ENCODE measurements at places on chromosomes 3 and 15.
A peak's percentile ranks its signal among the peaks of the same experiment; 100 is the strongest.

DNA sequence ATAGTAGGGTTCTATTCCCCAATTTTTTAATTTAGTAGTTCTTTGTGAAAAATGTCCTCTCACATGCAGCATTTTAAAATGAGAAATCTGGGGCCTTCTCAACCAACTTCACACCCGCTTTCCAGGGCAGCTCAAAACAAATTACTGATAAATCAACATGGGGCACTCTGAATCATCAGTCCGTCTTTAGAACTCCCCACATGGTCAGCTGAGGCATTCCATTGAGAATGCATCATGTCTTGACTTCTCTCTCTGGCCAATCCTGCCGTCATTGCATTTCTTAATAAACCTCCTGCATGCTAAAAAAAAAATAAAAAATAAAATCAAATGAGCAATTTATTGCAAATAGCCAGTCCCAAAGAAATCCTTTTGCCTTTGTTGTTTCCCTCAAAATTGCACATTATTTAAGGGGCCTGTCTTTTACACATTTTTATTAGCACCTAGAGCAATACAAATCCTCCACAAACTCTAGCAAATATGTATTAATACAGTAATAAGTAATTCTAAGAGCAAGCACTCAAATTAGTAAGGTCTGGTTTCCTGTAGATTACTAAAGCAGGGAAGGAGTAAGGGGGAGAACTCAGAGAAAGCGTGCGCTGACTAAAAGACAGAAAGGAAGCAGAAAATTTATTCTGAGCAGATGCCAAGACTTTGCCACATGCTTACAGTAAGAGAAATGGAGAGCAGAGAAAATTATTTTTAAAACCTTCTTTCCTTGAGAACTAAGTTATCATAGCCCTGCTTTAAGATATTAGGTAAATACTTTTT is 175.7 kb downstream of the TNIK start:
- peak; percentile 73 for DNase-seq

- no peak for DNase-seq
Measured at GRCh38 chr3:63920001-63920400, 7.8 kb upstream of the SCAANT1 start.

DNA sequence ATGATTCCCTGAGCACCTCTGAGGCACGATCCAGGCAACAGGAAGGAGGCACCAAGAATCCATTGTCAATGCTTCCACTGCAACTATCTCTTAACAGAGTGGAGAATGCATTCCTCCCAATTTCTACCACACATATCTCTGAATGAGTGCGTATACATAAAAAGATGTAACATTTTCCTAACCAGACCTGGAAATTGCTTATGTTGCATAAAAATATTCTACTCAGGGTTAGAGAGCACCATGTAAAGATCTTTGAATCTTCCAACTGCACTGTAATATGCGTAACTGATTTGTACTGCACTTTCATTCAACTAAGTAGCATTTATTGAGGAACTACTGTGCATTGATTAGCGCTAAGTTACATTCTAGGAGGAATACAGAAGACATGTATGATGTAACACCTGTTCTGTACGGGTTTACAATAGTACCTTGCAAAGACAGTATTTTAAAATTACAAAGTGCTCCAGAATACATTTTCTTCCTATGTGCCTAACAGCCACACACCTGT is 237.8 kb downstream of the EBLN2 start:
- no peak for DNase-seq

DNA sequence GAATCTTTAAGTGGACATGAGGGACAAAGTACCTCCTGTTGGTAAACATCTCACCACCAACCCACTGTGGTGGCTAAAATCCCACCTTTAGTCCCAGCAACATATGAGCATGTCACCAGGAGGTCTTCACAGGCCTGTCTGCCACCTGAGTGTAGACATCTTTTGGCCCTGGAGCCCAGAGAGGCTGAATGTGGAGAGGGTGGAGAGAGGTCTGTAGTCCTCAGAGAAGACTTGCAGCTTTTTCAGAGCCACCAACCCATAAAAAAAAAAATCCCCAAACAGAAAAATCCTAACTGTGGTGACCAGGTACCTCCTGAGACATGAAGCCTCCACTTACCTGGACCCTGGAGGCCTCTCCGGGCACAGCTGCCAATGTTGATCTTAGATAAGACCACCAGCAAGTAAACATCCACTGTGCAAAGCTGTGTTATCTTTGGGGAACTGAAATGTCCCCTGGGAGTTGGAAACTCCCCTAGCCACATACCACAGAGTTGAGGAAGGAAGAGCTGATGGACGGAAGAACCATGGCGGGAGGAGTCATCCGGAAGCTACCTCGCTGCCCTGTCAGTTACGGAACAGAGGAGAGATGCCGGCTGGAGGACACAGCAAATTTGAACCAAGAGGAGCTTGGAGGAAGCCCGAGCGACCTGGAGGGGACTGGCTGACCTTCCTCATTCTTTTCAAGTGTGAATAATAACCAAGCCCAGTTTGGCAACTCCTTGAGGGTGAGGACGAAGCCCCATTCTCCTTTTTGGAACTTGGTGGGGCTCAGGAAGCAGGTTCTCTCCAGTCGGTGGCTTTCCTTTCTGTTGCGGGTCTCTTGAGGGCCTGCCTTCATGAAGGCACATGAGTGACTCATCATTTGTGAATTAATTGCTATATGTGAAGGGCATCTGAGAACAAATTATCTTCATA is at the start of gene GHRL:
Gene GHRL, minus strand, starts transcription at position 443 of the 915 bp plus-strand sequence. CDS start 2,767 bp downstream, outside the sequence.
- DNase-seq, result no peak

GRCh38 chr3:13219902-13220296 is 146.7 kb upstream of the IQSEC1 start:
- DNase-seq, result no peak

DNA sequence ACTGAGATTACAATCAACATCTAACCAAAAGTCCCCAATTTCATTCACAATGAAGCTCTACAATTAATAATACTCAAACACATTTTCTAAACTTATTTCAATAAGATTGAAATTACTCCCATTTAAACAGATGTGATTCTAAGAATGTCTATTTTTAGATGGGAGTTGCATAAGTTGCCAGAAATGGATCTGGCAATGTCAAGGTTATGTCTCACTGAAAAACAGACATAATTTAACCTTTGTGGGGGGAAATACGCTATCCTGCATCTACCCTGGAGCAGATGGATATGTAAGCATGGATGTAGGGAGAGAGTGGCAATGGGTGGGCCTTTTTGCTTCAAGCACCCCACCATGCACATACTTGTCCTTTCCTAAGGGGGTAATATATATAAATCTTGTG is 6.7 kb upstream of the EIF1B start:
- no peak for DNase-seq

- no peak for DNase-seq
Measured at GRCh38 chr3:14133188-14133800, 8.4 kb downstream of the TMEM43 start.

DNA sequence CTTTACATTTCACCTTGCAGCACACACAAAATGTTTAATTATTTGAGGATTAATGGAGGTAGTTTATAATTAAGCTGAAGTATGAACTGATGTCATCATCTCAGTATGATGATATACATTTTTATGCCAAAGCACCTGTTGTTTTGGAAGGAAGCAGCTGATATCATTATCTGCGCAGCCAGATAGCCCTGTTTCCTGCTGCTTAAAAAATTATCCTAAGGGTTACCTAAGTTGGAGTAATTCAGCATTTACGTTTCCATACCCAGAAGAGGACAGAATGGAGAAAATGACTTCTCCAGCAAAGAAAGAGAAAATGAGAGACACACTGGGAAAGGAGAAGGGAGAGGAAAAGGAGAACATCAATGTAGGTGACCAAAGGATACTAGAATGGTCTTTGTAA is 370.3 kb upstream of the PLSCR5 start:
- DNase-seq, result no peak

DNA sequence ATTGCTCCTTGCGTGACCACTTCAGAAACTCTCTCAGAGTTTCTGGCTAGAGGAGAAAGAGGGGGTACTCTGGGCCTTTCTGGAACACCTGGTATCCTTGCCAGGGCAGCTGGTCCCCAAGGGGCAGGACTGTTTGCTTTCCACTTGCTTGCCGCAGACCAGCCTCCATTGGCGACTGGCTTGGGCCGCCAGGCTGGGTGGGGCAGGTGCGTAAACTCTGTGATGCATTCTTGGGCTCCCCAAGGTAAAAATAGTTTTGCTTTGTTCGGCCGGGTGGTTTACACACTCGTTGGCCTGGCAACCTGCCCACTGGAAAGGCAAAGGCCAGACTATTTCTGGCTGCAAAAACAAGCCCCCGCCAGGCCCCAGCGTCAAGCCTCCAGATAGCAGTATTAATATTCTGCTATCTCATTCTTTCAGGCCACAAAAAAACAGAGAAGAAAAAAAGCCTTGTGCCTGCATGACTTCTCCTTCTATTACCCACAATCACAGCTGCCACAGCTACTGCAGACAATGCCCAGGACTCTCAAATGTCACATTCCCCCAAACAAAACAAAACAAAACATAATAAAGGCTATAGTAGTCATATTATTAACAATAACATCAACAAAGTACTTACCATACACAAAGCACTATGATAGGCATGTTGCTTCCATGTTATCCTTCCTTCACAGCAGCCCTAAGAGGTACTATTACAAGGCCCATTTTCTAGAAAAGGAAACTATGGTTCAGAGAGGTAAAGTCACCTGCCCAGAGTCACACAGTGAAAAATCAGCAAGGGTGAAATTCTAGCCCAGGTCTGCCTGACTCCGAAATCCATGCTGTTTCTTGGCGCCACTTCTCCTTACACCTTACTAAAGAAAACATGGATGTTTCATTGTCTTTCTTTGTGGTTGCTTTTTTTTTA is 14.0 kb upstream of the SSUH2 start:
- peak; percentile 88 for DNase-seq

DNA sequence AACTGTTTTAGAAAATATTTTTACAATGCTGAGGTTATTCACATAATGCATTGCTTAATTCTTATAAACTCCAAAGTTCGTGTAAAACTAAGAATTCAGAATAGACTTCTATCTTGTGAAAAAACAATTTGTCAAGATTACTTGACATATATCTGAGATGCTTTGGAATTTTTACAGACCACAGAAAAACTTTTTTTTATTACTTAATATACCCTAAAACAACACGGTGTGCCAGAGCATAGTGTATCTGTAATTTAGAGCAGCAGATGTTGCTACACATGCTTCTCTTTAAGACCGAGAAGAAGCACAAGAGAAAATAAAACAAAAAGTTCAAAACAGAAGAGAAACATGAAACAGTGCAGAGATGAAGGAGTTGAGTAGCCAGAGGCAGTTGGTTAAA is 26.4 kb downstream of the ASB7 start:
- DNase-seq, result no peak

DNA sequence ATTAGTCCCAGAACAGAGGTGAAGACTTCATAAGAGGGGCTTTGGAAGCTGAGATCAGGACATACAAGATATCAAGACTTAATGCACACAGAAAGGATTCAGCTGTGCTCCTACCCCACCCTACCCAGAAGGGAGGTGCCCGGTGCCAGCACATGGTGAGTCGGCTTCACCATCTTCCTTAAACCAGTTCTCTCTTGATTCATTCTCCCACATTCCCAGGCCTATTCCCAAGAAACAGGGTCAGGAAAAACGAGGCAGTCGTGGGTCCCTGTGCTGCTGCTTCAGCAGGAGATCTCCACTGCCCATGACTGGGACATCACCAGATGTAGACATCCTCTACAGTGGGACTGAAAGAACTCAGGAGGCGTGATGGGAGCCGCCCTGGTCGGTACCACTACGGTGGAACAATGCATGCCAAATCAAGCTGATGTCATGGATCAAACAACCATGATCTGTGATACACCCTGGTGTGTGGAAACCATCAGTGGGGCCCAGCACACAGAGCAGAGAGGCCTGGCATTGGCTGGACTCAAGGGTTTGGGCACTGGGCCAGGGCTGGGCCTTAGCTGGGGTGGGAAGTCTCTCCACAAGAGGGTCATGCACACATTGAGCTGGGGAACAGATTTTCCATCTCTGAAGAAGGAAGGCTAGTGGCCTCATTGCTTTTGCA is 41.9 kb downstream of the CCDC12 start:
- DNase-seq, result no peak

GRCh38 chr3:122825460-122825859 is 30.6 kb downstream of the SLC49A4 start:
- DNase-seq, result no peak

DNA sequence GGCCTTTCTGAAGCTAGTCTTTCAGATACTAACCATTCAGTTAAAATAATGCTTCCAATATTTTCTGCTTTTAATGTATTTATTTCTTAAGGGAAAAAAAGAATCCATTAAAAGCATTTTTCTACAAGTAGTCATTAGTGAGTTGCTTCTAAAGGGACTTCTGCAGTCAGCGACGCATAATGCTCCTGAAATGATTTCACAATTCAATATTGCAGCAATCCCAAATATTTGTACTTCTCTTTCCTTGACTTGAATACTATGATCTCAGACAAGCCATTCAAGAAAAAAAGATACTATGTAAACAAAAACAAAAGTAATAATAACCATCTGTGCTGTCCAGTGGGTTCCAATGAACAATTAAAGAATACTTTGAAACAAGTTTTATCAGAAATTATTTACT is 681.0 kb downstream of the DIPK2A start:
- no peak for DNase-seq

DNA sequence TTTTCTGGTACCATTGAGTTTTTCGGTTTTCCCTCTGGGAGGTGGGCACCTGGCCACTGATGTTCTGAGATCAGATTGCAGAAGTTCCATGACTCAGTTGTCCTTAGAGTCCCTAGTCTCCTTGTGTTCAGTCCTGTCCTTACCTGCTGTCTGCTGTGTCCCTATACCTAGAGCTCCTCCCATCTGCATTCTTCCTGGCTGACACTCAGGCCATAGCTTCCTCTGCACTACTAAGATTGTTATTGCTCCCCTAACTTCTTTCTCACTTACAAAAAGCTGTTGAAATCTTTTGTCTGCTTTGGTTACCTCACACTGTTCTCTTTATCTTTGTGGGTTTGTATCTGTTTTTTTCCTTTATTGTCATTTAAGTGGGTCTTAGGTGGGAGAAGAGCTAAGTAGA is 13.2 kb downstream of the USP3 start:
- no peak for DNase-seq

DNA sequence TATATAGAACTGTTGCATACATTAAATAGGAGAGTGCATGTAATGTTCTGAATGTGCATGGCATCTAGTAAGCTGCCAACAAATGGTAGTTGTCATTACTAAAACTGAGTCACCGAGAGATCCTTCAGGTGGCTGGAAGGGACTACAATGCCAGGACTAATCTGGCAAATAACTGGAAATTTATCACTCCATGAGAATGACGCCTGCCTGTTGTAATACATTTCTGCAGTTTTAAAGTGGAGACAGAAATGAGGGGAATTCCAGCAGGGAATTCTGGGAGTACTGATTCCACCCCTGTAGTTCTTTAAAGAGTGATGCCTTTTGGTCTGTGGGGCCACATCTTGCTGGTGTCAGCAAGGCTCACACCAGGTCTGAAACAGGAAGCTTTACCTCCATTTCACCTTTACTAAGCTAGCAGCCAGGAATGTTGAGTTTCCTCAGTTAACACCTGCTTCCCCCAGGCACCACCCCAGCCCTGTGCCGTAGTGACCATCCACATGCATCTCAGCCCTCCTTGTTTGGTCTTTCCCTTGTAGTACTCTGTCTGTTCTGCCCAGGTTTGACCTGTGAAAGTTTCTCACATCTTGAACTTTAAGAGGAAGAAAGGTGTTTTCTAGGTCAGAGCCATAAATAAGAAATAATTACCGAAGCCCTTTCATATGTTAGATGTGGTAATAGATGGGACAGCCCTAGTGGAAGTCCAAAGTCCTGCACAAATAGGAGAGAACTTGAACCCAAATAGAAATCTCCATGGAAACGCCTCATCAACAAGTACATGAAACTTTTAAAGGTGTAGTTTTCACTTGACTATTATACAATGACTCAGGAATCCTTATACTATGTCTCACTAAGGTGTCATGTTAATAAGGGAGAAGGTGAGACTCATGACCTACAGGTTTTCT is 56.7 kb upstream of the LMOD3 start:
- no peak for DNase-seq

GRCh38 chr3:87164245-87164644 is 62.9 kb upstream of the CHMP2B start:
- no peak for DNase-seq
